Daoy (cell line): ENCODE measurements at places on chromosomes 3 and 15. TPM values are rescaled to one million over a fixed set of nuclear protein-coding genes. Genes with fewer than 3 reads are reported as not detected.

P2RY12 gene
- total RNA-seq: not detected in 2 replicates

CELF6 gene
- 0.40 and 0.57 TPM in 2 replicates for total RNA-seq

ZBED2 gene
- 0.11 and 1.0 TPM in 2 replicates for total RNA-seq

ABI3BP gene
- 0.17 TPM in 1 of 2 replicates, not detected in the other for total RNA-seq

HRG gene
- not detected in 2 replicates for total RNA-seq

SLC28A1 gene
- total RNA-seq: not detected in 2 replicates

- peak; percentile 15 for DNase-seq
Measured at GRCh38 chr3:12869035-12869621, 27.8 kb upstream of the RPL32 start.

DNA sequence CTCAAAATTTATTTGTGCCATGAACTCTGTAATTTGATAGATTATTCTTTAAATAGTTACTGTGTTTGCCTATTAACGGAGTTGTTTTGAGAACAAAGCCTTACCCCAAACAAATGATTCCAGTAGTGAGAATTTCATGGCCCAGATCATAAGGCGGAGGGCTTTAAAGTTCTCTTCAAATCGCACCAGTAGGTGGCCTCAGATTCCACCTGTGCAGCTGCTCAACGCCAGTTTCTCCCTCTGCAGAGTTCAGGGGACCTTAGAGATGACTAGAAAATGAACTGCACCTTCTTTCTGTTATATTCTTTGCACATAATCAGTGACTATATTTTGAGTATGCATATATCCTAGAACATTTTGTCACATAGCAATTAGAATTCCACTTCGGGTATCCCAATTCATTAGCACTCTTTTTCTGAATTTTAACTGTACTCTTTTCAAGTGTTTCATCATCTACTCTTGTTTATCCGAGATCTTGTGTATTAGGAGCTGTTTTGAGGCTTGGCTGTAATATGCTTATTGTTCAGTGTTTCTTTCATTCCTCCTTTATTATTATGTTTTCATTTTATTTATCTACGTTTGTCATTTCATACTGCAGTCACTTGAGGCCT lies 232.6 kb upstream of the CHRM5 start:
- DNase-seq: peak; percentile 46

DNA sequence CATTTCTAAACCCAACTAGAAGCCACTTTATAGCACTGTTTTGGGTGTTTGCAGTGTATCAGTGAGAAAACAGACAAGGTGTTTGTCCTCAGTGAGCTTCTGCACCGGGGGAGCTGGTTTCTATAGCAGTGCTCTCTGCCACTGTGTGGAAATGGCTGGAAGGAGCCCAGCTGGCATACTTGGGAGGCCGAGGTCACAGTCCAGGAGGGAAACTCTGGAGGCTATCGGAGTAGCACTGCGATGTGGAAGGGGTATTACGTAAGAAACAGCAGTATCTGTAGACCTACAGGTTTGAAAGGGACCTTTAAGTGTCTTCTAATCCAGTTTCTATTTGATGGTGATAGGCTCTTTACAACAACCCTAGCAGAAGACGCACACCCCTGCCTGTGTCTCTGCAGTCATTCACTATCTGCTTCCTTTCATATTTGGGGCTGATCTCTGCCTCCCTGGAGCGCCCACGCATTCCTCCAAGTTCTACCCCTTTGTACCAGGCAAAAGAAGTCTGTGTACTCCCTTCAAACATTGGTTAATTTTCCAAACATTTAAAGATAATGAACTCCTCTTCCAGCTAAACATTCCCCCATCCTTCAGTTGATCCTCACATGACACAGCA lies 87.4 kb upstream of the ADAMTS17 start:
- DNase-seq: no peak

- no peak for DNase-seq
Measured at GRCh38 chr3:154126651-154127050, 5.5 kb downstream of the ARHGEF26 start.

- DNase-seq: peak; percentile 65
Measured at GRCh38 chr3:72338942-72339669, 509.1 kb downstream of the SHQ1 start.

DNA sequence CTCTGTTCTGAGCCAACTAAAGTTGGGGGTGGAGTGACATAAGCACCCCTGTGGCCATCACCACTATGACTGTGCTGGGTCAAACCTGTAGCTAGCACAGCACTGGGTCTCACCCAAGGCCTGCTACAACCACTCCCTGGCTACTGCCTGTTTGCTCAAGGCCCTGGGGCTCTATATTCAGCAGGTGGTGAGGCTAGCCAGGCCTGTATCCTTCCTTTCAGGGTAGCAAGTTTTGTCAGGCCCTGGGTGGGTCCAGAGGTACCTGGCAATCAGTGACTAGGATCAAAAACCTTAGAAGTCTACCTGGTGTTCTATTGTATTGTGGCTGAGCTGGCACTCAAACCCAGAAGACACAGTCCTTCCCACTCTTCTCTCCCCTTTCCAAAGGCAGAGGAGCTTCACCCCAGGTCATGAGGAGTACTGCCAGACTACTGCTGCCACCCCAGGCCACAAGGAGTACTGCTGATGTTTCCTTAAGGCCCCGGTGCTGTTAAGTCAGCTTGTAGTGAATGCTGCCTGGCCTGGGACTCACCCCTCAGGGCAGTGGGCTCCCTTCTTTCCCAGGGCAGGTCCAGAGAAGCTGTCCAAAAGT lies 170.8 kb downstream of the IGSF11 start:
- no peak for DNase-seq

DNA sequence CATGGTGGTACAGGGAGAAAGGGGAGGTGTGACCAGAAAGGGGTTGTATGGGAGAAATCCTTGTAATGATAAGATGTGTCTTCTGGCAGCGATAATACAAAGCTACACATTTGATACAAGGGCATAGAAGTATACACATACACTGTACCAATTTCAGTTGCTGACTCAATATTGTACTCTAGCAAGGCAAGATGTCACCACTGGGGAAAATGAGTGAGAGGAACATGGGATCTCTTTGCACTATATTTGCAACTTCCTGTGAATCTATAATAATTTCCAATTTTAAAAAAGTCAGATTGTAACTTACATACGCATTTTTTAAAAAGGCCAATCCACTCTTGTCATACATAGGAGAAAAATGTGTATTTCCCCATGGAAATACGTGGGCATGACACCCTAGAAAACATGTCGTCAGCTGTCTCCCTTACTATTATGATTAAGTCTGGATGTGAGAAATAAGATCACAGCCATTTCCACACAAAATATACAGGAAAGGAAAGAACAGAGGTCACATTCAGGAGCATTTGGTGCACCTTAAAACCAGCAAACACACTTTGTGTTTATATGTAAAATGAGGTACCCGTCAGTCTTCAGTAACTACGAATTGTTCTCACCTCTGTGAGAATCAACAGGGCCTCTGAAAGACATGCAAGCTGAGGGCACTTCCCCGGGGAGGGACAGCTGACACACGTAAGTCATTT lies 22.9 kb downstream of the PRR23E start:
- no peak for DNase-seq

DNA sequence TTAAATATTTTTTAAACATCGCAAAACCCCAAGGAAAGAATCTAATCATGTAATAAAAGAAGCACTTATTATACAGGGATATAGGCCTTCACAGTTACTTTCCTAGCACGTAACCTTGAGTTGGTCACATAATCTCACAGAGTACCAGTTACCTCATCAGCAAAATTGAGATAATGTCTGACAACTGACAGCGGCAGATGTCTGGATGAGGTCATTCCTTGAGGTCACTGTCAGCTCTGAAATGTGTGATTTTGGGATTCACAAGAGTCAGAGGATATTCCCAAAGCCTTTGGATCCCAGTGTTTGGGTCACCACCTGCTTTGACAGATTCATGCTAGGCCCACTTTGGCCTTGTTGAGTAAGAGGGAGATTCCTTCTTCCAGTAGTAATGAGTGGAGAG lies 151.4 kb upstream of the SEMA6D start:
- no peak for DNase-seq

DNA sequence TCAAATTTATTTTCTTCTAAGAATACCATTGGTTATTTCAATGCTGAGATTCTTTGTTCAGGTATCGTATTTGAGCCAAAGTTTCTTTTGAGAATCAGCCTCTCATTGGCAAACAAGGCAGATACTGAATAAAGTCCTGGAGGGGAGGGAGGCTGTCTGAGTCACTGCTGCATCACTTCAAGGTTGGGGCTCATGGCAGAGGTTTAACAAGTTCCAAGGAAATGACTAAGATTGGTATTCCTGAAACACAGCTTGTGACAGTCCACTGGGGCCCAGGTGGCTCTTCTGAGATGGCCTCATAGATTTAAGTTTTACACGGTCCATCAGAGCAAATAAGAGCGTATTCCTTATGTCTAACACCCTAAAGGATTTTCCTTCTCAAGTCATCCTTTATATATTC lies 213.8 kb upstream of the STAC start:
- peak; percentile 46 for DNase-seq

GRCh38 chr3:31412832-31413231 lies 119.9 kb upstream of the STT3B start:
- peak; percentile 21 for DNase-seq

DNA sequence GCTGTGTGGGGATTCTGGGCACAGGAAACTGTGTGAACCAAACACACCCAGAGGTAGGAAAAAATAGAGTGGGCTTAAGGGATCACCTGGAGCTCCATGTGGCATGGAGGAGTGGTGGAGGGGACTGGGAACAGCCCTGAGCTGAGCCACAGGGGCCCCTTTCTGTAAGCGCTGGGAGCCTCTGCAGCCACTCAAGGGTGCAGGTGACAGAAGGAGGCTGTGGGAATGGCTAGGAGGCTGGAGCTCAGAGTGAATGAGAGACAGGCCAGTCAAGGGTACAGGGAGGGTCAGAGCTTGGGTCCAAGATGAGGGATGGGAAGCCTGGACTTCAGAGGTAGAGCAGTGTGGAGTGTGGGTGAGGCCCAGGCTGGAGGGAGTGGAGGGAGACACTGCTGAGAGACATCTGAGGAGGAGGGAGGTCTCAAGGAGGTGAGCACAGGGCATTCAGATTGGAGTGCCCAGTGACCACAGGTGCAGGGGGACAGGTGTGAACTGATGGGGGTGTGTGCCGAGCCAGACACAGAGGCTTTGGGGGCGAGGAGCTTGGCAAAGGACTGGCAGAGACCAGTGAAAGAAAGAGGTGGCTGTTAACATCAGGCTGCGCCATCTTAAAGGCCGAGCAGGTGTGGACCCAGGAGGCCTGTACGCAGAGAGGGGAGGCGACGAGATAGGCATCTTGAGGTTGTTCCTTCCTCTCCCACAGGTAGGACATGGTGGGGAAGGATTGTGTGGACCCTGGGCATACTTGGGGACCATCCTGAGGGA lies 56.8 kb downstream of the FGD5 start:
- DNase-seq: no peak

DNA sequence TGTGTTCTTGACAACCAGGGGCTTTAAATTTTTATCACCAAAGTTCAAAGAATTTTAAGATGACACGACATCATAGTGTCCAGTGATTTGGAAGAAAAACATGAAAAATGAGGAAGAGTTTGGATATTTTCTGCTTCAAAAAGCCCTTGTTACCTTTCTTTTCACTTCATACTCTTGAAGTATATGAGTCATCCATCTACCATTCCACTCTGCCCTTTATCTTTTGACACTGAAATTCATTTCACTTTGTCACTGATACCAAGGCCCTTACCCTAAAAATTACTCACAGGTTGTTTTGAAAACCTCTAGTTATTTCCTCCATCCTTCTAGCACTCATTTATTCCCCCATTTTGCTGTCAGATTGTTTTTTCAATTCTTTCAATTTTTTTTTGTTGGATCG lies 42.7 kb downstream of the OR5H15 start:
- no peak for DNase-seq

- no peak for DNase-seq
Measured at GRCh38 chr15:50082066-50082465, 37.0 kb downstream of the ATP8B4 start.

- DNase-seq: no peak
Measured at GRCh38 chr3:197218210-197218609, 80.2 kb downstream of the DLG1 start.

DNA sequence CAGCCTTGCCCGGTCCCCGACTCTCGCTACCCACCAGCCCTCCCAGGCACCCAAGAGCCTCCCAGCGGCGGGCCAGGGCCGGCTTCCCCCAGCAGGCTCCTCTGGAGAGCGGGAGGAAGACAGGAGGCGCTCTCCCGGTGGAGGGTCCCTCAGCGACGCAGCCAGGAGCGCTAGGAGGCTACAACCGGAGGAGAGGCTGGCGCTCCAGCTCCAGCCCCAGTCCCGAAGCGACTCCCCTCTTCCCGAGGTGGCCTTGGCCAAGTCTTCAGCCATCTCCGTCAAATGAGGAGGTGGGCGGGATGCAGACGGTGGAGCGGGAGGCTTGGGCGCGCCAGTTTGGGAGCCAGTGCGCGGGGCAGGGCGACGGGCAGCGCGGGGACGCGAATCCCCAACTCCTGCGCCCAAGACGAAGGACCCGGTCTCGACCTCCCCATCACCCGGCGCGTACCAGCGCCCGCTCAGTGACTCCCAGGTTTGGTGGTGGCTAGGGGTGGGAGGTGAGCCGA lies 722 bp downstream of the CHRNA3 start:
- peak; percentile 41 for DNase-seq

GRCh38 chr3:15495461-15496340 lies 25.8 kb downstream of the COLQ start:
- DNase-seq: peak; percentile 17

- DNase-seq: peak; percentile 98
Measured at GRCh38 chr3:126911162-126912026, 71.5 kb upstream of the PLXNA1 start.

GRCh38 chr3:63565220-63565619 lies 87.3 kb upstream of the SNTN start:
- peak; percentile 19 for DNase-seq

GRCh38 chr3:183094711-183095110 lies 4.6 kb downstream of the MCCC1 start:
- DNase-seq: no peak

- DNase-seq: peak; percentile 91
Measured at GRCh38 chr3:4994823-4995499, 15.7 kb downstream of the BHLHE40 start.

DNA sequence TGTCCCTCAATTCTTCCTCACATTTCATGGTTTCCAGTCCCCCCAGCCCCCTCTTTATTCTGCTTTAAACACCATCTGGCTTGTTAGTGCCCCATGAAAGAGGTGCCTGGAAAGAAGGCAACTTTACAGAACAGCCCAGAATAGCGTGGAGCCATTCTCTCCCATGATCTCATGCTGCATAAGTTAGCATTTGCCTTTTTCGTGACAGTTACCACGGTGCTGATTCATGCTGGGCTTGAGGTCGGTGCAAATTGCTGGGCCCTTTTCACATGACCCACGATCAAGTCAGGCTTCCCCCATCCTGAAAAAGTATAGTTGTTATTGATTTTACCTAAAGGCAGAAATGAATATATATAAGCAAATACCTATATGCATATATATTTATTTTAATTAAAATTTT lies 29.6 kb downstream of the SQOR start:
- DNase-seq: peak; percentile 51
